Jurkat, Clone E6-1 (cell line): ENCODE measurements at places on chromosomes 7 and 10.

DNA sequence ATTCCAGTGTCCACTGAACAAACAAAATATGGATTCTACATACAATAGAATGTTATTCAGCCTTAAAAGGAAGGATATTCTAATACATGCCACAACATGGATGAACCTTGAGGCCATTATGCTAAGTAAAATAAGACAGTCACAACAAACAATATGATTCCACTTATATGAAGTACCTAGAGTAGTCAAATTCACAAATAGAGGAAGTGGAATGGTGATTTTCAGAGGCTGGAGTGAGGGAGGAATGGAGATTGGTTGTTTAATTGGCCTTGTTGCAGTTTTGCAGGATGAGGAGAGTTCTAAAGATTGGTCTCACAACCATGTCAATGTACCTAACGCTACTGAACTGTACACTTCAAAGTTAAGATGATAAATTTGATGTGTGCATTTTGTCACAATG, 119.6 kb downstream of the CHN2 start:
- no peak for DNase-seq

DNA sequence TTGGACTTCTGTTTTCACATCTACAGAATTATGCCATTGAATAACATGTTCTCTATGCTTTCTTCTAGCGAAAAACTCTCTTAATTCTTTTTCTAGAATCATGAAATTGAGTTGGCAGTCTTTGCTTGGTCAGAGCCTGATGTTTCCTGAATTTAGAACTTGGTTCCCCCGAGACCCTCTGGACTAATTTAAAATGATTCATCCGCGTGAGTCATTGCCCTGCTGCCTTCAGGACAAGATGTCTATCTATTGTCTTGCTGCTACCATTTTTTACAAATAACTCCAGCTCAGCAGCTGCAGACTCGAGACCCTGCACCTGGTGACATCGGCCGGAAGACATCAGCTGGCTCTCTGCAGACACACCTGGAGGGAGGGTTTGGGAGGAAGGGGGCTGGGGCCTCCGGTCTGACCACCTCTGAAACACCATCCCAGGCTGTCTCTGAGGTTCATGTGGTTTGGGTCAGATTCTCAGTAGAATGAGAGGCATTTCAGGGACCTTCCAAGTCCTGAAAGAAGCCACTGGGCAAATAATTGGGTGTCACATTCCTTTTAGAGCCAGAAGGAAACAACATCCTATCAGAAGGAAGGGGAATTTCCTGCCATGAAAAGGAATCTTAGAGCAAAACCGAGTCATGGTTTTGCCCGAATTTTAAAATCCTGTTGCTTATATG, 20.9 kb upstream of the KLF6 start:
- no peak for DNase-seq

DNA sequence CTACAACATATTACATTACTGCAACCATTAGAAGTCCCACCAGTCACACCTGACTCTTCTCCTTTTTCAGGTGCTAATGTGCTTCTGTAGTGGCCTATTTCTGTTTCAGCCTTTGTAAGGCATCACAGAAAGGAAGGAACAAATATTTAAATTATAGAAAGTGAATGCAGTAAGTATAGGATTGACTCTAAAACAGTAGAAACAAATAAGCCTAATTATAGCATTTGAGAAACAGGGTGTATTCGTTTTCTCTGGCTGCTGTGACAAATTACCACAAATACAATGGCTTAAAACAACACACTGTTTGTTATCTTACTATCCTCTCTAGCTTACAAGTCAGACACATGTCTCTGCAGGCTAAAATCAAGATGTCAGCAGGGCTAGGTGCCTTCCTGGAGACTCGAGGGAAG, 69.4 kb downstream of the CCSER2 start:
- DNase-seq: no peak

DNA sequence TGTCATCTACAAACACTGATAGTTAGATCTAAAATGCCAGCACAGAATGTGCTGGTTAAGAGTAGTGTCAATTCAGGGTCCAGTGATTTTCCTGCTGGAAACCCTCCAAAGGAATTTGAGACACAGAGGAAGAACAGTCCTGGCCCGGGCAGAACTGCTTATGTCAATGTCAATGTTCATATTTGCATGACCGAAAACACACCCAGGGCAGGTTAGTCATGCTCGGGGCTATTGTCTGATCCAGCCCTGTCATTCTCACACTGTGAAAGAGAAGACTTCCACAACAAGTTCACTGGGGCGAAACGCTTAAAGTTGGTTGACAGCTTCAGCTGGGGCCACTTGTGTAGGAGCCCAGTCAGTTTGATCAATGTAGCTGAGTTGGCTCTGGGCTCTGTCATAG, 139.3 kb downstream of the C1GALT1 start:
- DNase-seq: no peak

- no peak for DNase-seq
These were observed 93.1 kb downstream of the BMPER start for GRCh38 chr7:33998476-33998875.

DNA sequence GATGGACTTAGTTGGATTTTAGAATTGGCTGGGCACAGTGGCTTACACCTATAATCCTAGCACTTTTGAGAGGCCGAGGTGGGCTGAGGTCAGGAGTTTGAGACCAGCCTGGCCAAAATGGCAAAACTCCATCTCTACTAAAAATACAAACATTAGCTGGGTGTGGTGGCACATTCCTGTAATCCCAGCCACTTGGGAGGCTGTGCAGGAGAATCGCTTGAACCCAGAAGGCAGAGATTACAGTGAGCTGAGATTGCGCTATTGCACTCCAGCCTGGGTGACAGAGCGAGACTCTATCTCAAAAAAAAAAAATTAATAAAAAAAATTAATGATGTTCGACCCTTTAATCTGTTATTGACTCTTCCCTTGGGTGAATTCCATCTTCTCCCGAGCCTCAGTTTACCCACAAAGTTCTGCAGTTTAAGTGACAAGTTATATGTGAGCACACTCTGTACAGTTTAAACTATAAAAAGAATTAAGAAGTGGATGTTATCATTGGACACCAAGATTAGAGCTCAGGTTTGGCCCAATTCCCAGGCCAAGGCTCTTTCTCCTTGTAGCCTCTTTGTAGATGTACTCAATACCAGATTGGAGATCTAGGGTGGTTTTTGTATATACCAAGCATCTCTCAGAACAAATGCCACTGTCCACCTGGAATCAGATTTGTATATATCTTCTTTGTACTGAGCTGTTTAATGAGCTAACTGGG, 15.0 kb downstream of the KAT6B start:
- DNase-seq: no peak

DNA sequence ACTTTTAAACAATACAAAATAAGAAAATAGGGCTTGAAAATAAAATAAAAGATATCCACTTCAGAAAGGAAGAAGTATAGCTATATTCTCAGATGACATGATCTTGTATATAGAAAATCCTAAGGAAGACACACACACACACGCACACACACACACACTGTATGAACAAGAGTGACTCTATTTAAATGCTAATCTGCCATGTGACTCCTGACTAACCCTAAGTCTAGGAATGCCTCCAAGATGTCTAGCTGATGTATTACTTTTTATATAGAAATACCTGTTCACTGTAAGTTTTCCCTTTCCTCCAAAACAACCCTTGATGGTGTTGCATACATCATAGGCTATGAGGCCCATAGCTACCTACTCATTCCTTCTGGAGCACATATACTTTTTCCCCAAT, 173.1 kb upstream of the LRRTM3 start:
- no peak for DNase-seq

- no peak for DNase-seq
These were observed 15.3 kb downstream of the ECHDC3 start for GRCh38 chr10:11757454-11757820.

GRCh38 chr7:135685306-135686084, 23.2 kb downstream of the STMP1 start:
- DNase-seq: no peak

DNA sequence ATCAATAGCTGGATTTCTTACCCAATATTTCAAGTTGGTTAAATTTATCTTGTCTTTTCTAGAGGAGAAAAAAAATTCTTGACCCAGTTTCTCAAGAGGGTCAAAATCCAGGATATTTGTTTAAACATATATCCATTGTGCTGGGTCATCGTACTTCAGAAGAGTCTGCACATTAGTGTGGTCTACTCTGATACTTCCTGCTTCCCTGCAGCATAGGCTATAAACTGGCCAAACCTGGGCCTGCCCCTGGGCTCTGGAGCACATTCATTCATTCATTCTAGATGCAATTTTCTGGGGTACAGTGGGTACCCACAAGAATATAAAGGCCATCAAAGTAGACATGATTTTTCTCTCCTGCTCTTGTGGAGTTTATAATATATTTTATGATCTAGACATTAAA, 142.1 kb upstream of the WNT16 start:
- DNase-seq: no peak

GRCh38 chr7:105987046-105987445, 24.0 kb downstream of the CDHR3 start:
- no peak for DNase-seq

DNA sequence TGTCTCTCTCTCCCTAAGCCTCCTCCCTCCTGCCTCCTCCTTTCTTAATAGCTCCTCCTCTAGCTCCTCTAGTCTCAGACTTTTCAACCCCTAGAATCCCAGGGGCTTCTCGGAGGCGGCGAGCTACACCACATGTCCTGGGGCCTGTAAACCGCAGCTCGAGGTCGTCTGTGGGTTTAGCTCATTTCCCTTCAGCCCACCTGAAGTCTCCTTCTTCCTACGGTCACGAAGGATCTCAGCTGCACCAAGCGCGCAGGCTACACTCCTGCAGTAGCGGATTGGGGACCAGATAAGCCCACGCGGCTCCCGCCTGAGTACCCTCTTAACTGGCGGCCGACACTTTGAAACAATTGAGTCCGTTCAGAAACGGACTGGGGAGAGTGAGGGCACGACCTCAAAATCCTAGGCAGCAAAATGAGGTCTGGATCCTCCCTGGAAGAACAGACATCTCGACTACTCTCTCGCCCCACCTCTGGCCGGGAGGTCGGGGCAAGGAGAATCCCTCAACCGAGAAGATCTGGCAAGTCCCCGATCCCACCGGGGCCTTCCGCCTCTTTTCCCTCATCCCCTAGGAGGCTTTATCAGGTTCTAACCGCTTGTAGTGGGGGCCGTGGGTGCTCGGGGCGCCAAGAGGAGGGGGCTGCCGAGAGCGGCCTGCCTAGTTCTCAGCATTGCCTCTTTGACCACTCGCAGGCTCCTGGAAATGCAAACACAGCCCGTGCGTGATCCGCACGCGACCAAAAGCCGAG, 1.3 kb upstream of the SORCS3 start:
- DNase-seq: no peak

- no peak for DNase-seq
These were observed 3.7 kb upstream of the COL13A1 start for GRCh38 chr10:69797959-69798358.

DNA sequence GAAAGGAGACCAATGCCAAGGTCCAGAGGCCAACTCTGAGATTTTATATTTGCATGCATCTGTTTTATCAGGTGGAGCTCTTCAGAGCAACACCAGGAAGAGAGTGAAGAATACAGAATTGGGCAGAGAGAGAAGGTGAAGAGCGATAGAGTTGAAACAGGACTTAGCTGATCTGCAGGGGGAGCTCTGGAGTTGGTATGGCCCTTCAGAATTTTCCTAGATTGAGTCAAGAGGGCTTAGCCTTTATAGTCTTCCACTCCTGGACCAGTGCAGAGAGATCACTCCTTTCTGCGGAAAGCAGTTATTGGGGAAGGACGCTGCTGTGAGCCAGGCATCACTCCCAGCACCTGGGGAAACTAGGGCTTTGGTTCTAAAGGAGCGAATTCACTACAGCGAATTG, 105.0 kb upstream of the DGKB start:
- DNase-seq: peak; percentile 2

GRCh38 chr7:127226685-127227374, 25.9 kb downstream of the GRM8 start:
- no peak for DNase-seq

DNA sequence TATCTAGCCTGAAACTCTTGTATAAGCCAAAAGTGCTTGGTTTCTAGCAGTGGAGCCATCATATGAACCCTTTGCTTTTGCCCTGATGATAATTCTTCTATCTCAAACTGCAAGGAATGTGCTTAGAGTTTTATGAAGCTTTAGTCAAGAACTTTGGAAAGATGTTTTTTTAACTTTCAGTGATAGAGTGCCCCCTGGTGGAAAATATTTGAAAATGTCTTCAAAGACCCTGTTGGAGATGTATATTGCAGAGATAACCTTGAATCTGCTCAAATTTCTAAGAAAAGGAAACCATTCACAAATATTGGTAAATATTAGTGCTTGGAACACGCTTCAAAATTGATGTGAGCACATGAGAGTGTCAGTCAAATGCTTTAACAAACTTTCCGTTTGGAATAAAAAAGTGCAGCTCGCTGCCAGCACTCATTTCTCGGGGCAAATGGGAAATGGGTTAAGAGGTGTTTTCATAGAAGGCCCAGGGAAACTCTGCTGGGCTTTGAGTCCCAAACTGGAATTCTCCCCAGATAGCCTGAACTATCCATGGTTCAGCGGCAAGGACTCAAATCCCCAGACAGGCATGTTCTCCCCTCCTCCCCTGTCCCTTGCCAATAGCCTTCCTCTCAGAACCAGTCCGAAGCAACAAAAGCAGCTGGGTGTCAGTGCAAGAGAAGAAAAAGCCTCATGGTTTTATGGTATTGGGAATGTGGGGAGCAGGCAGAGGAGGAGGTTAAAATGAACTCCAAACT, 129.3 kb downstream of the MYOF start:
- DNase-seq: peak; percentile 26

- DNase-seq: no peak
These were observed 24.8 kb downstream of the ARHGAP19 start for GRCh38 chr10:97267671-97268070.

DNA sequence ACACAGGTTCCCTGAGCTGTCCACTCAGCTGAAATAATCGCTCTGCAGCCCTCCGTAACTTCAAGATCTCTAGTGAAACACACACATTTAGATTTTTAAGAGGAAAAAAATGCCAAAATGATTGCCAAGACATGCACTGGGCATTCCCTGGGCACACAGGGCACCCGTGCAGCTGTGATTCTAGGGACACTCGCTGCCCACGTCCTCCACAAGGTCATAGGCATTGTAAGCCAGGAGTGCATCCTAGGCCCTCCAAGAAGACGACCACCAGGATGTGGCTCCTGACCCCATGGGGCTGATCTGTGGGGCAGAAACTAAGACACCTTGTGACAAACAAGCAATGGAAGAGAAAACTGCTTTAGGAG, 563.3 kb downstream of the PTPRN2 start:
- DNase-seq: no peak

GRCh38 chr10:26544932-26545331, 106.8 kb downstream of the APBB1IP start:
- DNase-seq: no peak
